HepG2 (cell line): ENCODE measurements at places on chromosomes 2 and 18.

DNA sequence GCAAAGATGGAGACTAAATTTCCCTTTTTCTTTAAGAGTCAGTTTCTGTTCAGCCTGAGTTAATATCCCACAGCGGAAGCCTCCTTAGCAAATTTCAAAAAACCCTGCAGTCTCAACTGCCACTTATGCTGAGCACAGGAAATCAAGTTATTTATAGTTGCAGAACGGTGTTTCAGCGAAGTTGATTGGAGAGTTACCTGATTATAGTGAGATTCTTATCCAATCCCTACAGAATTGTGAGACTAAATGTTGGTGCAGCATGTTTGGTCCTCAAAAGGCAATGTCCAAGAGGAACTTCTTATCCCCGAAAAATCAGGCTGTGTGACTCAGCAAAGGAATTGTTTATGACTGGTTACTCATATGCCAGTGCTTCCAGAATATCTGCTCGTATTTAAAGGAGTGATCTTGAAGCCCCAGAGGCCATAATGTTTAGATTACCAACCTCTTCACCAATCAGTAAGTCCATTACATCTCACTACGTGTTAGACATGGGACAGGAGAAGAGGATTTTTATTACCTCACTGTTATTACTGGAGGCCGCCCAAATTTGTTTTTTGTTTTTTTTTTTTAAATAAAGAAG lies 67.9 kb downstream of the LRRFIP1 start:
- DNase-seq, result no peak

DNA sequence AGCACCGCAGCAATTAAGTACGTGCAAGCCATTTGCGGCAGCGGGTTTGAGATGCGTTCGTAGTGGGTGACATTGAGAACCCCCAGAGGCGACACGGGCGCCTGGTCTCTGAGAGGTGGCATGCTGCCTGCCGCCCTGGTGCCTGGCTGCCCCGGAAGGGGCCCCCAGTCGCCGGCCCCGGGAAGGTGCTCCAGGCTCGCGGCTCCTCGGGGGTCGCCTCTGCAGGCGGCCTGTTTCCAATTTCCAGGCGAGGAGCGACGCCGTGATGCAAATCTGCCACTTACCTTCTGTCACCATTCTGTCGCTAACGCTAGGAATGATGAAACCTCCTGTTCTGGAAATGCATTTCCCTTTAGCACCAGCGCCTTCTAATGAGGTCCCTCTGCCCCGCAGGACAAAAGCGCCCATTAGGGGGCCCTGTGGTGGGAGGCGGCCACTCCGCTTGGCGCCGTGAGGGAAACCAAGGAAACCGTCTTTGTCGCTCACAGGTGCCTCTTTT lies 13.0 kb downstream of the KIF5C start:
- no peak for DNase-seq

DNA sequence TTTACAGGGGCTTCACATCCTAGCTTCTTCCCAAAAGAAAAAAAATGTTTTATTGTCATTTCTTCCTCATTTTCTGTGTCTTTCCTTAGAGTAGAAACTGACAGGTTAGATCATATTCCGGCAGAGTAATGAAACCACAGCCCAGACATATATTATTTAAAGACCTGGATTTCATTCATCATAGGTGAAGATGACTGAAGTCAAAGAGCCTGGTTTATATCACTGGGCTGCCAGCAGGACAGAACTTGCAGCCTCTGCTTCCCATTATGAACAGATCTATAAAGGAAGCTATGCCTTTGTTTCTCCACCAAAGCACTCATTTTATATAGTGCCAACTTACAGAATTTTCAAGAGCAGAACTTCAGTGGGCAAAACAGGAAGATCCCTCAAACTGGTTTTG lies 137.9 kb downstream of the METTL4 start:
- DNase-seq, result no peak

GRCh38 chr2:904246-905024 lies 46.2 kb upstream of the SNTG2 start:
- no peak for DNase-seq

DNA sequence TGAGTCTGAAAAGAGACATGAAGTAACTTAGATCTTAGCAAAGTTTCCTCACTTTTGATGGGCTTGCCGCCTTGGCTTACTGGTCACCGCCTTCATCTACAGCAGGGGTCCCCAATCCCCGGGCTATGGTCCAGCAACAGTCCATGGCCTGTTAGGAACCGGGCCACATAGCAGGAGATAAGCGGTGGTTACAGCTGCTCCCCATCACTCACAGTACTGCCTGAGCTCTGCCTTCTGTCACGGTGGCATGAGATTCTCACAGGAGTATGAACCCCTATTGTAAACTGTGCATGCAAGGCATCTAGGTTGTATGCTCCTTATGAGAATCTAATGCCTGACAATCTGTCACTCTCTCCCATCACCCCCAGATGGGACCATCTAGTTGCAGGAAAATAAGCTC lies 72.9 kb downstream of the BIN1 start:
- DNase-seq, result no peak

DNA sequence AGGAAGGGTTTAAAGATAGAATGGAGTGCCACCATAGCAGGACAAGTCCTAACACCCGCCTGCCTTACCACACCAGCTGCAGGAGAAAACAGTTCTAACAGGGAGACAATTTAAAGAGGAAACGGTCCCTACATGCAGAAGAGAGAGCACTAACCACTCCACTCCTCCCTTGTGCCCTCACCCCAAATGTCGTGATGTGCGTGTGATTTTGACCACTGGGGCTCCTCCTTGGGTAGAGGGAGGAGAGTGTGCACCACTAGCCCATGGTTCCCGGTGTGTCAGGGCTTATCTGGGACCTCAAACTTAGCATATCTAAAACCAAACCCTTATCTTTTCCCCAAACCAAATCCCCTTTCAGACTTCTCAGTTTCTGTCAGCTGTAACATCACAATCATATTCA lies 105.5 kb upstream of the CCDC68 start:
- DNase-seq, result no peak

- DNase-seq, result peak; percentile 83
Measured at GRCh38 chr2:218781691-218782527, at the start of gene CYP27A1. CYP27A1 (plus strand) TSS chr2:218782147; CDS start chr2:218782183, 36 bp downstream.

DNA sequence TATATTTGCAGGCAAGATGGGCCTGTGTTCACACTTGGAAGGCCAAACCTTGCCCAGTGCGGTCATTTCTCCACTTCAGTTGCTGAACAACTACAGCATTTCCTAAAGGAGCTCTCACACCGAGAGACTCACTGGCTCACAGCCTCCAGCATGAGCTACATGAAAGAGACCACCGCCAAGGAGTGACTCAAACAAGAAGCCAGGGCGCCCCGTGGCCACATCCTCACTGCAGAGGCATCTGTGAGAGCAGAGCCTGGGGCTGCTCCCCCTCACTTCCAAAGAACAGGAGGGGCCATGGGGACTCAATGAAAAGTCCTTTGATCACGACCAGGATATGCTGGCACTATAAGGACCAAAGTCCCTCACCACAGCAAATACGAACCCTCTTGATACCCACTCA lies 50.0 kb downstream of the TMEM163 start:
- no peak for DNase-seq

GRCh38 chr18:23529604-23530003 lies 26.3 kb downstream of the RMC1 start:
- no peak for DNase-seq

GRCh38 chr2:54575379-54575888 lies 119.3 kb downstream of the SPTBN1 start:
- DNase-seq, result no peak

DNA sequence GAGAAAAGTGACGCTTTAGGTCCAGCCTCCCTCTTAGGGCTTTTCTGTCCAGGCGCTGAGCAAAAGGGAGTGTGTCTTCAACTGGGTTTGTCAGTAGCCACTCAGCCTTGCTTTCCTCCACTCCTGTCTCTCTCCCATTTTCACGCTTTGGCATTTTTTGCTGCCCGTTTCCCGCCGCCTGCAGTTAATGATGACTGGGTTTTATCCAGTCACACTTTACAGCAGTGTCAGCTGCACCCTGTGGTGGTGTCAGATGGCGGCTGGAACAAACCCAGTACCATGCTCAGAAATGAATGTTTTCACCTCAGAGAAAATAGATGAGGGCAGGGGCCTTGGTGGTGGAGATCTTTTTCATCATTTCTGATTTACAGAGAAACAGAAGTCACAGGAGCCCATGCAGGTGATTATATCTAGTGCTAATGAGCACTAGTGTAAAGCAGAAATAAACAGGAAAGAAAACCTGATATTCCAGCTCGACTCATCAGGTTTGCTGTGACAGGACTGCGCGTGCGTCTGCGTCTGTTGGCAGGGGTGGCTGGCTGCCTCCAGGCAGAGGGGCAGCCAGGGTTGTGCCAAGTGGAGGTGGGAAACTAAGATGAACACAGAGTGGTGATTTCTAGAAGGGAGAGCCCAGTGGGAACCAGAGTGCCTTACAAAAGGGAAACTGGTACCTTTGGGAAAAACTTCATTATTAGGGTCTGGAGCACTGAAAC lies 139.9 kb downstream of the TANC1 start:
- DNase-seq, result no peak

- DNase-seq, result no peak
Measured at GRCh38 chr18:34965108-34965507, 76.1 kb upstream of the MAPRE2 start.

DNA sequence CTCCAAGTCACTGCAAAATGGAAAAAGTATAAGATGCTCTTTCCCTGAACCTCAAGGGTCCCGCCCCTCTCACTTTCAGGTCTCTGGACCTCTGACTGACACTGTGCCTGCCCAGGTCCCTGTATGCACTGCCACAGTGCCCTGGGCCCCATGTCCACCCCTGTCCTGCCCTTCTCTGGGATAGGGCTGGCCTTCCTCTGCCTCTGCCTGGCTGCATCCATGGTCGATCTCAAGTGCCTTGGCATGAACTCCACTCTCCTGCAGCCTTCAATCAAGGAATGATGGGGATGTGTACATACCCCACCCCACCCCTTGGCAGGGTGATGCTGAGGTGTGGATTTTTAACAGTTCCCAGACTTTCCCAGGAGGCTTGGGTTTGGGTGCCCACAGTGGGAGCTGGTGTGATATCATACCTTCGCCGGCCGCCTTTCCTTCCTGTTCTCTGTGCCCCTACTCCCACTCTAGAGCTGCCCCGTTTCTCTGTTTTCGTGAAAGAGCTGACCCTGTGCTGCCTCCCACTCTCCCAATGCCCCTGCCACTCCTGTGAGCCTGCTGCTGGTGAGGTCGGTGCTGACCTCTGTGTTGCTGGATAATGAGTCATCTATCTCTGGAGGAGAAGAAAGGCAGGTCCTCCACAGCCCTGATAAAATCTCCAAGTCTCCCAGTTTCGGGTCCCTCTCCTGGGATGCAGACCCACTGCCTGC lies 18.9 kb downstream of the PTPN18 start:
- no peak for DNase-seq

GRCh38 chr2:152598975-152599759 lies 118.1 kb downstream of the PRPF40A start:
- no peak for DNase-seq

GRCh38 chr2:214481204-214481603 lies 70.3 kb downstream of the VWC2L start:
- DNase-seq, result no peak

- peak; percentile 36 for DNase-seq
Measured at GRCh38 chr2:60560734-60561644, 7.5 kb upstream of the BCL11A start.

DNA sequence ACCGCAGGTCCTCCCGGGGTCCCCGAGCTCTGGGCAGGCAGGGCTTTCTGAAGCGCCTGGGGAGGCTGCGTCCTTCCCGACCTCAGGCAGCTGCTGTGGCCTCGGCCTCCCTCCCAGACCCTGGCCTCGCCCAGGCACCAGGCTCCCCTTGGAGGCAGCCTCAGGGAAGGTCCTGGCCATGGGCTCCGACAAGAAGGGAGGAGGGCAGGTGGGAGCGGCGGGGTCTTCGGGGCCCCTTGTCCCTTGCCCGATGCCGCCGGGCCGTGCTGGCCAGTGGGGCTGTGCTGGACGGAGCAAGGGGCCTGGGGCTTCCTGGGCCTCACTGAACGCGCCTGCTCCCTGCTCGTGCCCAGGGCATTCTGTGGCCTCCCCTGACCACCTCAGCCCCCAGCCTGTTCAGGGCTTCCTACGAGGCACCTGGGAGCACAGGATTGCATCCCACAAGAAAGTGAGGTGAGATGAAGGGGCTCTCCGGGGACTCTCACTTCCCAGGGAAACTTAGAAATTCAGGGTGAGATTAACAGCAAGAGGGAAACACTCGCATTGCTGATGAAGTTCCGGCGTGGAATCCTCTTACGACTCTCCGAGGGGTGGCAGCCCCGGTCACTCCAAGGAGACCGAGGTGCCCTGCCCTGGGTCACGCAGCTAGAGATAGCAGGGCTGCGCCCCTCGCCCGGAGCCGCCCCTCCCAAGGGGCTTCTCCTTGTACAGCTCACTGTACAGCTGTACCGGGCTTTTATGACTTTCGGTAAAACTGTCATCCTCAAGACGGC lies 778 bp downstream of the MFSD2B start:
- no peak for DNase-seq

DNA sequence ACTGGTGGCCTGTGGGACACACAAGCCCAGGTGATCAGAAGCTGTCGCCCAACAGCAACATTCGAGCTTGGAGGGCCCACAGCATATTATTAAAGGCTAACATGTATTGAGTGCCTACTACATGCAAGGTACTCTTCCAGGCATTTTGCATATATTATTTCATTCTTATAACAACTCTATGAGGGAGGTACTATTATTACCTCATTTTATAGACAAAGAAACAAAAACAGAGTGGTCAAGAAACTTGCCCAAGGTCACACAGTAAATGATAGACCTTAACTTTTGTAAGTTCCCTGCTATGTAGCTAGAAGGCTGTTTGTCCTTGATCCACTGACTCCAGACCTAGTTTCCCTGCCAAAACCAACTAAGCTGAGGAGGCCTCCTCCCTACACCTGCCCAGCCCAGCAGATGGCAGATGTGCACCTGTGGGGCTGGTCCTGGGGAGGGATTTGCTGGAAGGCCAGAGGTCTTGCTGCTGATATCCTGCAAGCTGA lies 35.7 kb downstream of the KANSL3 start:
- DNase-seq, result peak; percentile 25

DNA sequence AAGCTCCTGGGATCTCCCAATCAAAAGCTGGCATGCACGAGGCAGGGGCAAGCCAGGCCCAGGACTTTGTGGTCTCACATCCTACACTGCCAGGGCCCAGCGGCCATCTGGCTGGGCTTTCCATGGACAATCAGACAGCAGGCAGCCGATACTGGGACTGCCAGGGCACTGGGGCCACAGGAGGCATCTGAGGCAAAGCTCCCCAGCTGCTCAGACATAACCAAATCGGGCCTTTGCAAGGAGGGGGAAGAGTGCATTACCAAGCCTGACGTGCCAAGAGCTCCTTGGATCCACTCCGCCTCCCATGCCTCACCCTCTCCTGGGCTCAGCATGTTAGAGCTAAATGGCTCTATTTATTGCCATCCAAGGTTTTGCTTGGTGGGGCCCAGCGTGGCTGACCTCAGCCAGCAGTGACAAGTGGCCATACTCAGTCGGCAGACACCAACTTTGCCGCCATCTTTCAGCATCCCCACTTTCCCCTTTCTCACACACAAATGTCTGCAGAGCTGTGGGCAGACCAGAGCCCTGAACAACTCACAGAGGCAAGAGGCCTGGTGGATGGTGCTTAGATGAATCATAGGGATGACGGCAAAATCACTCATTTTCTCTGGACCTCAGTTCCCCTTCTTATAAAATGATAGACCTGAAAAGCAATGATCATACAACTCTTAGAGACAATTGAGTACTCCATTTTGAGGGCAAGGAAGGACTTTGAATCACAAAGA lies 200.8 kb downstream of the TTC32 start:
- no peak for DNase-seq
